ENCODE measurements at places on chromosomes 7 and 10.

DNA sequence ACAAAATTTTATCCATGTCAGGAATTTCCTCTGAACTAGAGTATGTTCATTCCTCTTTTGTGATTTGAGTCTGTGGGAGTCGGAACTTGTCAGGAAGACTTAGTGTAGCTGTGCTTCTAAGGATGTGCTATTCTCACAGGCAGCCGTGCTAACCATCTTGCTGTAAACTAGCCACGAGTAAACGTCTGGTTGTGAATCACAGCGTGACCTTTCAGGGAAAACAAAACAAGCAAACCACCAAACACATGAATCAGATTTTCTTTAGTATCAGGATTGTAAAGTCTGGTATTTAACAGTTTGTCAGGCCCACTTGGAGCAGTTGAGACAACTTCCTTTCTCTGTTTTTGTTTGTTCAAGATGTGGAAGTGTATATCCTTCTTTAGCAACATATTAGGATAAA lies 32.0 kb downstream of the AUTS2 start:
- DNase-seq, result no peak

DNA sequence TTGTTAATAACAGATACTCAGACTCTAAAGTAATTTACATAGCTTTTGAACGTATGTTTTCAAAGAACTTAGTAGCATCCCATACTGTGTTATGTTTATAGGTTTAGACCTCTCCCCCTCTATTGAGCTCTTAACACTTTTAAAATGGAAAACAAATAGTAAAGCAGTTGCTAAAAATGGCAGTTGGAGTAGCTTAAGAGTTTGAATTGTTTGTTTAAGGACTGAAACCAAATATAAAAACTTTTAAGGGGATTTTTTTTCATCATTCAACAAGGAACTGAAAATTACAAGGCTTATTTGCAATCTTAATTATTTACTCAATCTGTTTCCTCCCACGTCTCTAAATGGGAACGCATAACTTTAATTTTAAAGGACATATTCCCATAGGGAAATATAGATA lies 1.6 kb upstream of the SPAG6 start:
- no peak for DNase-seq

DNA sequence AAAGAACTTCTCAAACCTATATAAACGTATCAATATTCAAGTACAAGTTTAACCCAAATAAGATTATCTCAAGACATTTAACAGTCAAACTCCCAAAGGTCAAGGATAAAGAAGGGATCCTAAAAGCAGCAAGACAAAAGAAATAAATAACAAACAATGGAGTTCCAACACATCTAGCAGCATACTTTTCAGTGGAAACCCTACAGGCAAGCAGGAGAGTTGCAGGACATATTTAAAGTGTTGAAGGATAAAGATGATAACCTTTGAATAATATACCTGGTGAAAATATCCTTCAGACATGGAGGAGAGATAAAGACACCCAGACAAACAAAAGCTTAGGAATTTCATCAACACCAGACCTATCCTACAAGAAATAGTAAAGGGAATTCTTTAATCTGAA lies 82.8 kb downstream of the TES start:
- DNase-seq, result no peak

DNA sequence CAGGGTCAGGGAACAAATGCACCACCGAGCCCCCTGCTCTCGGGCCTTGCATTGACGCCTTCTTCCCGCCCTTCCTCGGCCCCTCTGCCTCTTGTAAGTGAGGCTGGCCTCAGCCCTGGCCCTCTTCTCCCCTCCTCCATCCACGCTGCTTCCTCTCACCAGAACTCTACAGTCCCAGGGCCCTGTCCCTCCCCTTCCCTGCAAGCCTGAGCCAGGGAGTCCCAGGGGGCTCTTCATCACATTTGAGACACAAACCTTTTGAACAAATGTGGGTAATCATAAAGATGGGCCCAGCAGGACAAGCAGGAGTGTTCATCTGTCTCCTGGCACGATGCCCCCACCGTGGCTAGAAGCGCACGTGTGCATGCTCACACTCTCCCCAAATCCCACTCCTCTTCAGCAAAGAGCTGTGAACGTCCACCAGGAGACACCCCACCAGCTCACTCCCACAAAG lies 57.7 kb downstream of the SLIT1 start:
- no peak for DNase-seq

GRCh38 chr10:106722524-106722923 lies 442.0 kb downstream of the SORCS1 start:
- no peak for DNase-seq

- DNase-seq, result no peak
These were observed 105.1 kb downstream of the PIP4K2A start for GRCh38 chr10:22609251-22609650.

DNA sequence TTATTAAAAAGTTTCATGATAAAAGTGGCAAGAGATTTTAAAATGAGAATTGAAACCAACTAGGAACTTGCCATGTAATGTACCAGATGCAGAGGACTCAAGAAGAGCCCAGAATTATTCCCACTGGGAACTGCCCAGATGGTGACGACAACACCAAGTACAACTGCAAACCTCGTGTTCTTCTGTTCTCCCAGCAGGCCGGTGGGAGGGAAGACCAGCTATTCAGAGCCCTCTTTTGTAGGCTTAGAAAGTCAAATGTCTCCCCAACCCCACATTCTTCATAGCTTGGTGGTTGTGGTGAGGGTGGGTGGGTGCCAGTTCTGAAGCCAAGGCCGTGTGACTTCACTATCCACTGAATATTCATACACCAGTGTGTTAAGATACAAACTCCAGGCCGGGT lies 54.3 kb upstream of the ITGB1 start:
- DNase-seq, result no peak

GRCh38 chr7:21426286-21427181 lies 1.3 kb upstream of the SP4 start:
- no peak for DNase-seq

DNA sequence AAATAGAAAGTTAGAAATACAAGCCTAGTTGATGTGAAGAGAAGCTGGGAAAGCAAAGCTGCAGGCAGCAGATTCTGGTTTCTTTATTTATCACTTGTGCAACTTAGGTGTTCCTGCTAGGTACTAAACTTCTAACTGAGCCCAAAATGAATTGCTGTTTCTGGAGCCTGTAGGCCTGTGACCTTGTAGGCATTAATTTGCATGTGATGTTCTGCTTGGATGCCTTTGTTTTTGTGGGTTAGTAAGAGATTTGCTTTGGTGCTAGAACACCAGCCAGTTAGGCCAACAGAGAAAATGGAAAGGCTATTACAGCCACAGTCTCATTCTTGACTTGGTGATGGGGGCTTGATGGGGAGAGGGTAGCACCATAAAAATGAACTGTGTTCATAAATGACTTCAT lies 370.7 kb downstream of the PPP1R3A start:
- no peak for DNase-seq

DNA sequence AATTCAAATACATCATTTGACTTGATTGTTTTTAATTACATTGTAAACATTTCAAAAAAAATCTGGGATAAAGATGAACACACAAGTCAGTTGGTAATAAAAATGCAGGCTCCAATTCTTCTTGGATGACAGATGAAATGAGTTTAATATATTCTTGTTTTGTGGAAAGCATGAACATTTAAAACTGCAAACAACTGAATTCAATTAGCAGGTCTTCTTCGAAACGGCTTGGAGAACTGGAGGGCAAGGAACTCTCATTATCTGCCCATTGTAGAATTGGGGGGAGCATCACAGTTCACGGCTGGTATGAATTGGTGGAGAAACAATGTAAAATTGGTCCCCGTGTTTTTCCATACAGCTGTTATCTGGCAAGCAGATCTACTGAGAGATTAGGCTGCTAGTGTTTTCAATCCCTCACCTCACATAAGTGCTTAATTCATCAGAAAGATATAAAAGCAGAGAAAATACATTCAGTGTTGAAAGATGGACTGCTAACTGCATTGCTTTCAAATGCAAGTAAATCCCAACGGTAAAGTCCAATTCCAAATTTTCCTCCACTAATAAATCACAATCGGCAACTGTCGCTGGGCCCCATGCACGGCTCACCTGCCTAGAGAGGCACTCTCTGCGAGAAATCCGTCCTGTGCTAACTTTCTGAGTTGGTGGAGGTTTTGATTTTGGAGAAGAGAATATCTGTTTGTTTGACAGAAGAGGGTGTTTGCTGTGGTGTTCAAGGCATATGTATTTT lies 199.5 kb downstream of the ZNF438 start:
- DNase-seq, result no peak

GRCh38 chr10:116316503-116316902 lies 7.7 kb upstream of the CCDC172 start:
- no peak for DNase-seq

- no peak for DNase-seq
These were observed 32.2 kb downstream of the SPOCK2 start for GRCh38 chr10:72056113-72056512.

GRCh38 chr7:130758429-130759056 lies 24.5 kb upstream of the KLF14 start:
- no peak for DNase-seq

DNA sequence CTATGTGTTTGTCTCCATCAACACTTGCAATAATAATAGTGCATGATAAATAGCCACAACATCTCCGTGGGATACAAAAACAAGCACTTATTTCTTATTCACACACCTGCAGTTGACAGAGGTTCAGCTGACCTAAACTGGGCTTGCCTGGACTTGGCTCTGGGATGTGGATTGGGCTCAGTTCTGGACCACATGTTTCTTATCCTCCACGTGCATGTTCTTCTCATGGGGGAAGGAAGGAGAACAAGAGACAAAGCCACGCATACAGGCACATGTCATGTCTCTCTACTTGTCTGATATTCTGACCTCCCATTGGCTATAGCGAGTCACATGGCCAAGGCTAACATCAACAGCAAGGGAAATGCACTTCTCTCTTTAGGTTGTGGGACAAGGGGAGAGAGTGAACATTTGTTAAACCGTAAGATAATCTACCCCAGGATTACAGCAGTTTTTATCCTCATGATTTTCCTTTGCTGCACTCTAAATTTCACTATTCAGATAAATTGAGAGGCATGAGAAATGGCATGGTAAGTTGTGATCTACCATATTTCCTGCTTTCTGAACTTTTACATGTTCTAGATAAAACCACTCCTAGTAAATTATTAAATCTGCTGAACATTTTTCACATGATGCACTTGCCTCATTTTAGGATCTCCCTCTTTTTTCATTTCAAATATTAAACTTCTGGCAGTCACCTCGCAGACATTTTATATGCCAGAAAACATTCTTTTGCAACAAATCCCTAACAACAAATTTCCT lies 33.7 kb downstream of the CFAP58 start:
- no peak for DNase-seq

GRCh38 chr10:88489107-88489506 lies 94.0 kb downstream of the RNLS start:
- DNase-seq, result no peak

DNA sequence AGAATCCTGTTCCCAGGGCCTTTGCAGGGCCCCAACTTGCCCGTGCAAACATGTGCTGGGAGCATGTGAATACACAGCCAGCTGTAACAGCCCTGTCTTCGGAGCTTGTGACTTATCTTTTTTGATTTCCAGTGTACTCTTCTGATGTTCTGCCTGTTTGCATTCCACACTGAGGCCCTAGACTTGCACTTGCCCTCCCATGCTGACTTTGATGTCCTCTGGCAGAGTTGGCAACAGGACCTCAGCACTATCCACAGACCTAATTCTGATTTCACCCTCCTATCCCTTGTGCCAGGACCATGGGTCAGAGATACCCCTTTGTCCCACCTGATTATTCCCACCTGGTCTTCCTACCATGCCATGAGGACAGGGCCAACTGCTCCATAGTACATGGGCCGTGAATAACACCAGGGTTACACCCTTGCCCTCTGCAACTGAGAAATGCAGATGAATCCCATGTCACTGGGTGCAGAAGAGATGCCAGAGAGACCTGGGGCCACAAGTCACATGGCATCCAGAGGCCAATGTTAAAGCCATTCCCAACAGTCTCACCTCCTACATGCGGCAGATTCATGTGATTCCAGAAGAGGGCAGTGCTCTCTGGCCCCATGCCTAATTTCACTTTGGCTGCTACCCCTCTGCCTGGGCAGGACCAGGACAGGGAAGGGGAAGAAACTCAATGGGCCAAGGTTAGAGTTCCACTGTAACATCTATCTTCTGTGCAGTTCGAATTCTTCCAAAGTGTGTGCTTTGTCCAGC lies 43.0 kb downstream of the SCRN1 start:
- no peak for DNase-seq

- no peak for DNase-seq
These were observed 127.2 kb downstream of the SLIT1 start for GRCh38 chr10:97058521-97058920.

DNA sequence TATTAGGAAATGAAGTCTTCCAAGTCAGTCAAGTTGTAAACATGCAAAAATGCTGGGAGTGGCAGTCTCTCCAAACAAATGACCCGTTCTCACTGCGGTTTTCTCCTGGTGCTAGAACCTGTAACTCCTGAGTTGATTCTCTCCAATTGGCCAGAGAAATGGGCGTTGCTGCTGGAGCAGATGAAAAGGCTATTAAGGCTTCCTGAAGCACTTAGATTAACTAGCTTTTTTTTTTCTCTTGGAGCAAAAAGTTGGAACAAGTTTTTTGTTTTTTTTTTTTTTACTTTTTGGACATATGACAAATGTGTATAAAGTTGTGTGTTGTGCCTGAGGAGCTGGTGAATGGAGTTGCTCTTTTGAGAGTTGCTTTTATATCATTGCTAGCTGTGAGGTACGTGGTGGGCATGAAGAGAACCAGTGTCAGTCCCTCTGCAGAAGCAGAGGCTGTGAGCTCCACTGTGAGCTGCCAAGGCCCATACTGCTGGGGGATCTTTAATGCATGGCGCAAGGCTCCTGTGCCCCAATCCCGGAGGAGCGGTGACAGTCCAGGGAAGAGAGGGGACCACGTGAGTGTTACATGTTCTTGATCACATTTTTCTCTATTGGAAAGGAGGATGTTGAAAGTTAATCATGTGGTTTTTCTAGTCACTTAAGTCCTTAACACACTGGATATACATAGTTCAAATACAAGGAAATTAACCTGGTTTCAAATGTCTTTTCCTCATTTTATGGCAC lies 393.6 kb upstream of the GALNT17 start:
- no peak for DNase-seq

GRCh38 chr7:76108540-76109233 lies 60.8 kb downstream of the MDH2 start:
- no peak for DNase-seq

DNA sequence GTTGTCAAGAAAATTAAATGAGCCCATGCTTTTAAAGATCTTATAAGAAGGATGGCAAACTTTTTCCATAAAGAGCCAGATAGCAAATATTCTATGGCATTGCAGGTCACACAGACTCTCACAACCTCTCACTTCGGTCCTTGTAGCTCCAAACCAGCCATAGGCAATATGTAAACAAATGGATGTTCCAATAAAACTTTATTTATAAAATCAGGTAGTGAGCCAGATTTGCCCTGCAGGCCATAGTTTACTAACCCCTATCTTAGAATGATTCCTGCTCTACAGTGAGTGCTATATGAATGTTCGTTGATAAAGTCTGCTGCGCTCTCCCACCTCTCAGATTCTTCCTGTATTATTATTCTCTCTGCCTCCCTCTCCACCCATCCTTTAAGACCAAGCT lies 177.7 kb downstream of the KCNMA1 start:
- DNase-seq, result no peak

GRCh38 chr10:71857934-71858890 lies 7.2 kb upstream of the PSAP start:
- no peak for DNase-seq

- DNase-seq, result no peak
These were observed 24.7 kb downstream of the PNLIPRP3 start for GRCh38 chr10:116452338-116452720.
